ENCODE measurements at places on chromosomes 1 and 21. TPM values are rescaled to one million over a fixed set of nuclear protein-coding genes. Genes with fewer than 3 reads are reported as not detected.

Gene CYP4A11
- polyA plus RNA-seq, result 62.4 TPM

- H3K27ac ChIP-seq, result no peak overlapping the region
- no peak for DNase-seq
- H3K4me3 ChIP-seq, result no peak overlapping the region
Measured at GRCh38 chr1:93694819-93695218, 13.2 kb upstream of the BCAR3 start.

- no peak for DNase-seq
- no peaks in the 10 kb centered on the region for H3K4me1 ChIP-seq
- no peak overlapping the region for H3K27ac ChIP-seq
- no peaks in the 10 kb centered on the region for H3K36me3 ChIP-seq
- no peak overlapping the region for H3K4me3 ChIP-seq
Measured at GRCh38 chr1:24435782-24436365, 20.3 kb downstream of the NIPAL3 start.

DNA sequence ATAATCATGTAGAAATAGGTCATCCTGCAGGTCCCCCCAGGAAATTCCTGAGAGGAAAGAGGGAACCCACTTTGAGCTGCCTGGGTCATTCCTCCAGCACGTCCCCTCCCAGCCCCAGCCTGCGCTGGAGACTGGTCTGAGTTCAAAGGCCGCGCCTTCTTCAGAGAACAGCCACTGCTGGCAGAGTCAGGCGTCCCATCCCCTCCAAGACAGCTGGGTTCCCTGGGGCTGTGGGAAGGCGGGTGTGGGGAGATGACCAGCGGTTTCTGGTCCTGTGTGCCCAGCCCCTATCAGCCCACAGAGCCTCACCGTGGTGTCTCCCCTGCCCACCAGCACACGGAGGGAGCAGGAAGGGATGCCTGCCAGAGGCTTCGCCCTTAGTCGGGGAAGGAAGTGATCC, 18.0 kb upstream of the TRAPPC10 start:
- no peaks in the 10 kb centered on the region for H3K27me3 ChIP-seq
- no peak for DNase-seq
- H3K36me3 ChIP-seq, result no peaks in the 10 kb centered on the region
- H3K4me1 ChIP-seq, result no peaks in the 10 kb centered on the region
- no peak overlapping the region for H3K4me3 ChIP-seq

GRCh38 chr1:158185770-158186169, 5.1 kb downstream of the CD1D start:
- DNase-seq, result no peak
- H3K27me3 ChIP-seq, result peaks cover 18% of the 10 kb centered on the region
- no peaks in the 10 kb centered on the region for H3K4me1 ChIP-seq
- H3K27ac ChIP-seq, result no peak overlapping the region
- no peak overlapping the region for H3K4me3 ChIP-seq

DNA sequence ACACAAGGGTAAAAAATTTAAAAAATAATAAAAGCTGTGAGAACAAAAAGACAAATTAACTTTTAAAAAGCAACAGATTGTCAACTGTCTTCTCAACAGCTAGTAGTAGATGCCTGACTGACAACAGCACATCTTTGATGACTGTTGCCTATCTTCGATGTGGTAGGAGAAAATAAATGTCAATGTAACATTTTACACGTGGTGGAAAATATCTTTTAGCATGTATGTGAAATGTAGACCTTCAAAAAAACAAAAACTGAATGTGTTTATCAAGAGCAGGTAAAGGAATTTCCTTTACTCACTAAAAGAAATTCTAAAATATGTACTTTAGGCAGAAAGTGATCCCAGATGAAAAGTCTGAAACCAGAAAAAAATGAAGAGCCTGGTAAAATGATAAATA, 42.9 kb downstream of the CD53 start:
- no peak overlapping the region for H3K4me3 ChIP-seq
- no peaks in the 10 kb centered on the region for H3K4me1 ChIP-seq
- no peaks in the 10 kb centered on the region for H3K27me3 ChIP-seq
- H3K27ac ChIP-seq, result no peak overlapping the region

Gene HLX
- 5.9 TPM for polyA plus RNA-seq

GRCh38 chr1:94110946-94111740, 9.8 kb downstream of the ABCA4 start:
- no peak overlapping the region for H3K27ac ChIP-seq
- no peaks in the 10 kb centered on the region for H3K36me3 ChIP-seq
- peaks cover 12% of the 10 kb centered on the region for H3K4me1 ChIP-seq
- no peak overlapping the region for H3K4me3 ChIP-seq

Gene VWA5B1
- 1.1 TPM for polyA plus RNA-seq

Gene FCMR
- polyA plus RNA-seq, result 0.88 TPM

GRCh38 chr1:229271448-229272159, 693 bp downstream of the RAB4A start:
- no peaks in the 10 kb centered on the region for H3K27me3 ChIP-seq
- H3K36me3 ChIP-seq, result no peaks in the 10 kb centered on the region
- DNase-seq, result peak; percentile 59
- peaks cover 27% of the 10 kb centered on the region for H3K4me1 ChIP-seq
- H3K4me3 ChIP-seq, result peak overlapping the region; percentile 82

DNA sequence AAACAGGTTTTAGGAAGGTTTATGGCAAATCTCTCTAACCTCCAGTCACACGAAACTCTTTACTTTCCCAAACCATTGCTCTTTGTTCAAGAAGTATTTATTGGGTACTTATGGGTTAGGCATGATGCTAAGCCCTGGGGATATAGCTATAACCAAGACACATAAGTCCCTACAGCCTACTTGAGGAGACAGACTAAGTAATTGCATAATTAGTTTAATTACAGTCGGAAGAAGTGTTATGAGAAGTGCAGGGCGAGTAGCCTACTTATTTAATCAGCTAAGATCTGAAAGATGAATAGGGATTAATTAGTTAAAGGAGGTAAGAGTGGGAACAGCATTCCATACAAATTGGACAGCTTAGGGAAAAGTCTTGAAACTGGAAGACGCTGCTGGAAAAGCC, 13.2 kb upstream of the NASP start:
- no peaks in the 10 kb centered on the region for H3K4me1 ChIP-seq
- H3K27me3 ChIP-seq, result no peaks in the 10 kb centered on the region
- DNase-seq, result no peak
- no peaks in the 10 kb centered on the region for H3K36me3 ChIP-seq
- H3K27ac ChIP-seq, result no peak overlapping the region

DNA sequence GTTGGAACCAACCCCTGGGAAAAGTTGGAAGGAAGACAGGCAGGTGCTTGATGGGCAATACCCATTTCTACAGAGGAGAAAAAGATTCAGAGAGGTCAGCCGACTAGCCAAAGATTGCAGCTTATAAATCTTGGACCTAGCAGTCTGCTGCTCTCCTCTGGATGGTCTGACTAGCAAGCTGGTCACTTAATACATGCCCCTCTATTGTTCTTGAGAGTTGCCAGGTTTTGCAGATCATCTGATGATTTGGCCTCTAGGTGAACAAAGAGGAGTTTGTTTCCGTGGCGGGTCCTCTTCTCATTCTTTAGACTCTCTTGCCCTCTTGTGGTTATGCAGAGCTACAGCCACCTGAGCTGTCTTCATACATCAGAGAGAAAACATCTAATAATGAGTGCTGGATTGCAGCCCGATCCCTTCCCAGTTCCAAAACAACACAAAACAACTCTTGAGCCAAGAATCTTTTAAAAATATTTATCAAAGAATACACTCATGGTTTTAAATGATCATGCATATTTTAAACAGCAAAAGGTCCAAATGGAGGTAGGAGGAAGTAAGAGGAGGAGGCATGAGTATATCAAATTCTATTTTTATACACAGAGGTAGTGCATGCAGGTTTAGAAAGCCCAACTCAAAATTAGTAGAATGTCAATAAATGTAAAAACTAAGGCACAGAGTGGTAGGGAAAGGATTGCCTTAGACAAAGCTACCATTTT, 115.7 kb downstream of the SLC30A10 start:
- H3K27me3 ChIP-seq, result peaks cover 45% of the 10 kb centered on the region
- no peaks in the 10 kb centered on the region for H3K36me3 ChIP-seq
- peak overlapping the region; percentile 32 for H3K27ac ChIP-seq
- DNase-seq, result peak; percentile 84
